ENCODE measurements at places on chromosomes 5 and 9.

DNA sequence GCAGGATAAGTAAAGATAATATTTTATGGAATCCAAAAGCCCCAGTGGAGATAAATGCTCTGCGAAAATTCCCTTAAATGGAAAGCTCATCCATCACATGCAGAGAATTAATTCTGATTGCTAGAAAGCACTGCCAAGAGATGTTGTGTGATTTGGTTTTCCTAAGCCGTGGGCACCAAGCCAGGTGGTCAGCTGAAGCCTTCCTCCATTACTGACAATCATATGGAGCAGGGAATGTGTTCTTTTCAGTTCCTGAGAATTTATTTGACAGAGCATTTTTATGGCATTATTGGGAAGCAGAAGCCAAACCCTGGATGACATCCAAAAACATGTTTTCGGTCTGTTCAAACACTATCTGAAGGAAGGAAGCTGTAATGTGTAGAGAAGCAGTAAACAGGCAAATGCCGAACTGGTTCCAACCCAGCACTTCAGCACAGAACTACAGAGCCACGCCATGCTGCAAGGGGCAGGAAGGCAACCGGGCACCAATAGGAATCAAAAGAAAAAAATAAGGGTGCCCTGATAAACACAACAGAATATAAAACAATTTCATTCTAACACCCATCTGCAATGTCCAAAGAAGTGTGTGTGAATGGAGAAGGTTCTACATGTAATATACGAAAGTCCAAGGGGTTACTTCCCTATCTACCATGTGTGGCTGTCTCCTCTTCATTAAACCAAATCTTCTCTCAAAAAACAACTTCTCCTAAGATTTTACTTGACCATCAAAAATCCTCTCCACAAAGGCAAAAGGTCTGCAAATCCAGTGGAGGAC is 12.3 kb downstream of the ARSB start:
- H3K4me3 ChIP-seq: no peak overlapping the region
- H3K27me3 ChIP-seq: no peaks in the 10 kb centered on the region
- H3K36me3 ChIP-seq: peaks cover 1% of the 10 kb centered on the region
- H3K4me1 ChIP-seq: peaks cover 4% of the 10 kb centered on the region

DNA sequence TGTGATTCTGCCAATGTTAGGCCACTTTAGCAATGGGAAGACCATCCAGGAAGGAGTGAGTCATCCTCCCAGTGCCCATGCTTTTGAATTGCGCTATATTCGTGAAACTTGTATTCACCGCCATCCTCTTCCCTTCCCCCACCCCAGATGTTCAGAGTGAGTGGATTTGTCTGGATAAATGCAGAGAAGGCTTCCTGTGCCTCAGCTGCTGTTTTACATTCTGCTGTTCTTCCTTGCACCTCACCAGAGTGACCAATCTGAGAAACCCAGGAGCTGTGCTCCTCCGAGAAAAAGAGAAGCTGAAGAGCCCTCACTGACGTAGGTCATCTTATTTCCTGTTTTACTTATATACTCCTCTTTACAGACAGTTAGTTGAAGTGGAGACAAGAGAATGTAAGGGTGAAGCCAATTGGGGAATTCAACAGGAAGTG is 24.6 kb upstream of the SVEP1 start:
- no peak for DNase-seq
- no peak overlapping the region for H3K4me3 ChIP-seq
- no peaks in the 10 kb centered on the region for H3K36me3 ChIP-seq
- H3K27ac ChIP-seq: no peak overlapping the region
- H3K4me1 ChIP-seq: no peaks in the 10 kb centered on the region

- no peaks in the 10 kb centered on the region for H3K36me3 ChIP-seq
- no peak for DNase-seq
- H3K27ac ChIP-seq: no peak overlapping the region
Observed at GRCh38 chr9:89626741-89627265, 22.0 kb downstream of the GADD45G start.

DNA sequence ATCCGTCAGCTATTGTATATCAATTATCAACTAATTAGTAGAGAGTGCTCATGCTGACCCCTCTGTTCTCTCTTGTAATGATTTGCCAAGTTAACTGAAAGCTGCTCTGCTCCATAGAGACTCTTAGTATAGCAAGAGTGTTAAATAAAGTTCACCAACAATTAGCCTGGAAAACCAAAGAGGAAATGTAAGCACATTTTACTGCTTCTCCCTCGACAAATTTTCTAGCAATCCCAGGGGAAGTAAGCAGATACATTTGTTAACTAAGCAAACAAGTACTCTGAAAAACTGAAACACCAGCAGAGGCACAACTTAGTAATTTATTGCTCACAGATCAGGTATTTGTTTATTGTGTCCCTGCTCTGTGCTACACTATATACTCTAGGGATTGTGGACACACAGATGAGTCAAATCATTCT is 162.2 kb downstream of the GLIS3 start:
- DNase-seq: no peak
- no peak overlapping the region for H3K27ac ChIP-seq
- H3K4me1 ChIP-seq: no peaks in the 10 kb centered on the region

- H3K4me3 ChIP-seq: peak within 1 kb of the TSS; percentile 79
- peak; percentile 54 for DNase-seq
- peaks cover 3% of the 10 kb centered on the region for H3K36me3 ChIP-seq
- peaks cover 38% of the 10 kb centered on the region for H3K4me1 ChIP-seq
- H3K27me3 ChIP-seq: peaks cover 3% of the 10 kb centered on the region
Observed at GRCh38 chr5:141681695-141682641, at the start of gene ARAP3. ARAP3 (minus strand) TSS chr5:141682230; CDS start chr5:141680486, 1,744 bp downstream.

DNA sequence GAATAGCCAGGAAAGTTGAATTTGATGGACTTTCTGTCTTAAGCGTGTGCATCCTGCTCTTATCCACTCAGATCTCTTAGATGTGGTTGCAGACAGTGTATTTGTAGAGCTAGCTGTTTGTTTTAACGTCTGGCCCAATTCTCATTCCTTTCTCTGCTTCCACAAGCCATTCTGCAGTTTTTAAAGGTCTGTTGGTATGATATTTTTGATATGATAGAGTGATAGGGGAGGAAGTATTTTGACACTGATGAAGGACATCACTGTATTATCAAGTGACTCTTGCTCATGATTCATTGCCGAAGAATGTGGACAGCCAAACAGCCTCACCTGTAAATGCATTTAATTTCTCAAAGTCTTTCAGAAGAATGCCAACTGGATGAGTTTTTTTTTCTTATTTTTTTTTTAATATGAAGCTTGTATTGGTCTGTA is 4.5 kb downstream of the TJP2 start:
- peaks cover 31% of the 10 kb centered on the region for H3K27me3 ChIP-seq
- H3K4me3 ChIP-seq: no peak overlapping the region
- H3K4me1 ChIP-seq: peaks cover 40% of the 10 kb centered on the region
- no peak overlapping the region for H3K27ac ChIP-seq
- no peak for DNase-seq

Data from activated CD8-positive, alpha-beta T cell treated with anti-CD3 and anti-CD28 coated beads, Interleukin-2, amount 10 ng/mL, durations not matched to agents 7 days and 5 days (primary cell).